ENCODE measurements at places on chromosomes 2 and 18.

GRCh38 chr2:158637357-158637756 lies 157.8 kb upstream of the DAPL1 start:
- no peak for DNase-seq

GRCh38 chr2:15506229-15506819 lies 54.8 kb downstream of the NBAS start:
- DNase-seq: no peak

DNA sequence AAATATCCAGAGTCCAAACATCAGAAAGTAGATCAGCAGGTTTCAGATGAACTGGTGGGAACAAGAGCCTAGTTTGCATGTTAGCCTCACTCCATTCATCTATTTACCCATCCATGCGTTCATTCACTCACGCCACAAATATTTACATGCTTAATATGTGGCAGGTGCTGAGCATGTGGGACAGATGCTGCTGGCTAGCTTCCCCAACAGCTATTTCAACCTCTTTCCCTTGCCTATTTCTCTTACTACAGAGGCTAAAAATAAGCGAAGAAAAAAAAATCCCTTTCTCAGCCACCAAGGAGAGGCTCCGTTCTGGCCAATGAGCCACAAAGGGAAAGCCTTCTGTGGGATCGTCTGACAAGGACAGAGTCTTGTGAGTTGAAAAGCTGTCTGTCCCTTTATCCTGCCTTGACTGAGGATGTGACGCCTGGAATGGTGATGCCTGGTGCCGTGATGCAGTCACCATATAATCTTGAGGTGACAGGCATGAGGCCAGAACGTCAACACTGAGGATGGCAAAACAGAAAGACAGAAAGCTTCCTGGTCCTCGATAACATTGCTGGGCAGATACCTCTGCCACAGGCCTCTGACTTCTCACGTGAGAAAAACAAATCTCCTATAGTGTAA lies 78.2 kb downstream of the KCTD1 start:
- DNase-seq: no peak

DNA sequence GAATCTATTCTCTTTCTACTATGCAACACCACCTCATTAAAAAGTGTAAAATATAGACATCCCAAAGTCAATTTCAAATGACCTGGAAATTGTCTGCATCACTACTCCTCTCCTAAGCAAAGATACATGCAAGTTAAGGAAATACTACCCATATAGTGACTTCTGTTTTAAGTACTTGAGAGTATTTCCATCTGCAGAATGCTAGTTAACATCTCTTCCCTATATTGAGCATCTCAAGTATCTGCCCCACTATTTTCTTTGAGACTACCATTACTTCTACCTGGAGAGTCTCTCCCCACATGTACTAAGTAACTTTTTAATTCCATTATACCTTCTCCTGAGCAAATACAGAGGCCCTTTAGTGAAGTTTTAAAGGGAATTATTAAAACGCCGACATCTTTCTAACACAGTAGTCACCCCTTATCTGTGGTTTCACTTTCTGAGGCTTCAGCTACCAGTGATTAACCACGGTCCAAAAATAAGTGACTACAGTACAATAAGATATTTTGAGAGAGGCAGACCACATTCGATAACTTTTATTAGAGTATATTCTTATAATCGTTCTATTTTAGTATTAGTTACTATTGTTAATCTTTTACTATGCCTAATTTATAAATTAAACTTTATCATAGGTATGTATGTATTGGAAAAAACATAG lies 21.8 kb downstream of the CWC22 start:
- DNase-seq: no peak

DNA sequence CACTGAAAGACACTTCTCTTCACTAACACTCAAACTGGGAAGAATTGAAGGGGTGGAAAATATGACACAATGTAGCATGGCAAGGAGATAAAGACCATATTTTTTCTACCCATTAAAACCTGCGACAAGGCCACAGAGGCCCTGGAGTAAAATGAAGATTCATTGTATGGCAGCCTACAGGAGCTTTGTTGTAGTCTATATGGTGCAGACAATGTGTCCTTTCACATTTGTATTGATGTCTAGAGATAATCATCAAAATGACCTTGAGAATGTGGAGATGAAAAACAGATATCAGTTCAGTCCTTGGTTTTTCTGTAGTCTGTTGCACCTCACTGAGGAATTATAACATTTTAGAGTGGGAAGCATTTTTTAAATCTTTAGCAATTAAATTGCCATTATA lies 80.1 kb downstream of the CSRNP3 start:
- DNase-seq: no peak
